ENCODE measurements at places on chromosomes 7 and 10. TPM values are rescaled to one million over a fixed set of nuclear protein-coding genes. Genes with fewer than 3 reads are reported as not detected.

SPAM1 gene
- 1.0 TPM for polyA plus RNA-seq

EEPD1 gene
- polyA plus RNA-seq: 8.4 TPM

- no peak for DNase-seq
Measured at GRCh38 chr10:7028809-7029166, 382.0 kb downstream of the SFMBT2 start.

DNA sequence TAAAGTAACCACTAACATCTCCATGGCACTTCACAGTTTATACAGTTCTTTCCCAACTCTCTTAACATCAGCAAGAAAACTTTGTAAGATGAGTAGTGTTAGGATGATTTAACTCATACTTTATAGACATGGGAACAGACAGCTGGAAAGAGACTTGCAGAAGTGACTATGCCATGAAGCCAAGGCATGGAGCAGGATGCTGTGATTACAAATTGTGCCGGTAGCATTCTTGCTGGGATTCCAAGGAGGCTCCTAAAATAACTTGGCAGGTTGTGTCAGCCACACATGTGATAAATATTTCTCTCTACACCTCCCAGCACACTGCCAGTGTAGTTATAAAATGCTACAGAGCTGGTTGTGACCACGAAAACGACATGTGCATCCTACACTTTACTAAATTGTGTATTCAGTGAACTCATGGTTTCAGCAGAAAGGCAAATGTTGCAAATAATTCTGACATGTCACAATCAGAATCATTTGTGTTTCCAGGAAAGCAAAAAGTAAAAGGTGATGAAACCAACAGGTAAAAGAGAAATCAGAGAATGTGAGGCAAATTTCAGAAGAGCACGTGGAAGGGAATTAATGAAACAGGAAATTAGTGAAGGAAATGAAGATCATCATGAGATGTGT is 5.6 kb upstream of the CYP3A4 start:
- DNase-seq: no peak

GRCh38 chr7:63931985-63932577 is 66.6 kb upstream of the ZNF722 start:
- no peak for DNase-seq

- no peak for DNase-seq
Measured at GRCh38 chr7:116095396-116095795, 64.8 kb upstream of the TFEC start.

WAC gene
- polyA plus RNA-seq: 99.7 TPM

DNA sequence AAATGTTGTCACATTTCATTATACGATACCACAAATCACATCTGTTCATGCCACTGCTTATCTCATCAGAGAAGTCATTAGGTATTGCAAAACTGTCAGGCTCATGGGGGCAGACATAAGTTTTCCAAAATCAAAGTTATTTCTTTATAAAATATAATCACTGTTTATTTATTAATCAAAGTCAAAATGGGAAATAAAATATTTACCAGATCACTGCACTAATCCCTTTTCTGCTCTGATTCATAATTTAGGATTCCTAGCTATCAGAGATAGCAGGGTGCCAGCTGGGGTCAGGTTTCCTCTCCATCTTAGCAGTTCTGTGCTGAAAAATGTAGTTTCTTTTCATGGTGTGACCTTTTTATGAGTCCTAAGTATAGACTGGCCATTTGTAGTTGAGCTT is 117.7 kb upstream of the LANCL2 start:
- DNase-seq: no peak

- DNase-seq: no peak
Measured at GRCh38 chr7:50565977-50566376, 772 bp upstream of the DDC start.

- DNase-seq: no peak
Measured at GRCh38 chr7:108488768-108489538, 32.7 kb upstream of the NRCAM start.

PNLIP gene
- polyA plus RNA-seq: 0.12 TPM

PLXNA4 gene
- 3.2 TPM for polyA plus RNA-seq

Measured in large intestine (tissue), 12 donors.